DMS 273 treated with DMSO at 0.1 percent for 48 hours (cell line): ENCODE measurements at places on chromosomes 2 and 18.
A peak's percentile ranks its signal among the peaks of the same experiment; 100 is the strongest.

GRCh38 chr2:105712166-105712915, 32.4 kb upstream of the NCK2 start:
- no peak for DNase-seq

DNA sequence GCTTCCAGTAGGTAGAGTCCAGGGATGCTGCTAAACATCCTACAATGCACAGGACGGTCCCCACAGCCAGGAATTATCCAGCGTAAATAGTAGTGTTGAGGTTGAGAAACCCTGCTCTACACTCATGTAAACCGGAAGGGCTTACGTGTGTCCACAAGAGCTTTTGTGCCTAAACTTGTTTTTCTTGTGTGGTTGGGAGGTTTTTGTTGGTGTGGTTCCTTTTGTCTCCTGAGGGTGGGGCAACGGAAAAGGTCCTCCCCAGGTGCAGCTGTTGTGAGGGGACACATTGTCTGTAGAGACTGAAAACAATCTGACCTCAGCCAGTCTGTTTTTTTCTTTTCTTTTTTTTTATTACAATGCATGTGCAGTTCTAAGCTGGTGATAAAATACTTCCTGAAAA, 72.7 kb upstream of the MGAT5 start:
- no peak for DNase-seq

GRCh38 chr2:198753101-198753500, 704.6 kb downstream of the SATB2 start:
- no peak for DNase-seq

- DNase-seq, result no peak
Observed at GRCh38 chr2:210540900-210541289, 15.5 kb upstream of the CPS1 start.

DNA sequence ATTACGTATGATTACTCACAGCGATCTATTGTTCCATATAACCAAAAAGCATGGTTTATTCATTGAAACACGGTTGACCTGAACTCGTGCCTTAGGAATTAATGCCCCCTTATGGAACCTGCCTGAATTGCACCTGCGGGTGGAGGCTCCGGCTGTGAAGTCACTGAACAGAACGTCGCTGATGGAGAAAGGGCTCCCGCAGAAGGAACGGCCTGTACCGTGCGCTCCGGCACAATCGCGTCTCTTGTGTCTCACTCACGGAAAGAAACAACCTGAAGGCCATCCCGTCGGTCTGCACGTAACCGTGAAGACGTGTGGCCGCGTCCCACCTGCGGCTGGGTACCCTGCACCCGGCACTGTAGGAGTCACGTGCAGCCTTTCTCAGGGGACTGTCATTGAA, 133.1 kb downstream of the NFATC1 start:
- DNase-seq, result peak; percentile 29

DNA sequence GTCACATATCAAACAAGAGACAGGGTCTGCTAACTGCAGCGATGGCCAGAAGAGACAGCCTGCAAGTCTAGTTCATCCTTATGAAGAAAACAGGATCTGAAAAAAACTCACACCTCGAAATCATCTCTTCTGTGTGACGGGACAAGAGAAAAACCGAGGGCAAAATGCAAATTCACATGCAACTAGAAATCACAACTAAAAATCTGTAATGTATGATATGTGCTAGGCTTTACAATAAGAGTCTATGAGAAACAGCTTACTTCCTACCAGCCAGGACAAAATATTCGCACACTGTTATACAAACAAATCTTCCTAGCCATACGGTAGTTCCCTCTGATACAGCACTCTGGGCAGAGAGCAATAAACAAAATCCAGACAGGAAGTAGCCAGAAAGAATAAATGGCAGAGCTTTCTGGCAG, 48.8 kb downstream of the ANKRD44 start:
- DNase-seq, result no peak

- no peak for DNase-seq
Observed at GRCh38 chr2:240511351-240512108, 46.3 kb downstream of the ANKMY1 start.

DNA sequence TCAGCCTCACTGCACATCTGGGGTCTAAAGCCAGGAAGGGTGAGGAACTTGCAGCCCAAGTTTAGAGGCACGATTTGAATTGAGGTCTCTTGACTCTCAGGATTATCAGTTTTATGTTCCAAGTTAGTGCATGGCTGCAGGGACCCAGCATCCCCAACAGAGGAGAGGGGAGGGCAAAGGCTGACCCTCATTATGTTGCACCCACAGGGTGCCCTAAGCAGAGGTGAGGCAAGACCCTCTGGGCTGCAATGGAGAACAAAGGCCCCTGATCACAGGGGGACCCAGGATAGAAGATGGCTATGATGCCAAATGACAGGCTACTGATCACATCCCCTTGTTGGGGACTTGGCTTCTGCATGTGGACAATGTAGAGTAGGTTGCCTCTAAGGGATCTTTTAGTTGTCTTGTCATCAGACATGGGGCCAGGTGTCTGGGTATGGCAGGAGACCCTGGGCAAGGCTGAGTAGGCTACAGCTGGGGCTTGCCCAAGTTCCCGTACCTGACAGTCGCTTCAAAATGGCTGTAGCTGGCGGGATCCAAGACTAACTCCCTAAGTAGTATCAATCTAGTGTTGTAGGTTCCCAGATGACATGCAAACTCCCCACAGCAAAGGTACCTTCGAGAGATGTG, 4.5 kb upstream of the GDF7 start:
- no peak for DNase-seq

DNA sequence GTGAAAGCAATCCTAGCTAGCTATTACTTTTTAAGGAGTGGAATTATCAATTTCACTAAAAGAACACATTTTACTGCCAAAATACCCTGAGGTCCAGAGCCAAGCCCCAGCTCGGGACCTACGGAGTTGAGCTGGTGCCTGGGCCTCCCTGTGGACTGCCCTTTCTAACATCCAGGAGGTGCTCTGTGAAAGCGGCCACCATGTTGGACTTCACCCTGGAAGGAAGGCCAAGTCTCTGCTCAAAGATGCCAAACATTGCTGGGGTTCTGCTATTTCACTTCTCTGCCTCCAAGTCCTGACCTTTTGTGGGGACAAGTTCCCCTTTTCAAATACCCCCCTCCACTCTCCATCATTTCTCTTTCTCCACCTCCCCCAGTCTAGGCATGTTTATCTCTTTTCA, 498.7 kb upstream of the RAB6C start:
- no peak for DNase-seq

- no peak for DNase-seq
Observed at GRCh38 chr2:202771336-202771735, 100.2 kb downstream of the ICA1L start.

GRCh38 chr2:212274215-212274614, 264.4 kb downstream of the ERBB4 start:
- DNase-seq, result no peak

GRCh38 chr2:225233234-225233633, 166.3 kb upstream of the NYAP2 start:
- DNase-seq, result no peak

DNA sequence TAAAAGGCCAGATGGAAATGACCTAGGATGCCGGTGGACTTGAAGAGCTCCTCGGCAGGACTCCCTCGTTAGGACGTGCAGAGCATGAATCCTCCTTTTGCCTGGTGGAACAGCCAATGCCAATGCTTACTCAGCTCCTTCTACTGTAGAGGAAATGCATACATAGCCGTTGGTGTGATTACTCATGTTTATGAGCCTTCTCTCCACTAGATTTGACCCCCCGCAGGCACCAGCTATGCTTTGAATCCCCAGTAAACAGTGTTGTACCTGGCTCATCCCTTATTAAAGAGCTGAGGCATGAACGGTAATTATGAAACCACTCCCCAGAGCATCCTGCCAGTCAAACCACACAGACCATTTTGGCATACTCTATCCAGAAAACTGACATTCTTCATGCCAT, 172.8 kb downstream of the ANTXR1 start:
- no peak for DNase-seq

GRCh38 chr2:191891656-191892055, 44.8 kb upstream of the CAVIN2 start:
- no peak for DNase-seq

DNA sequence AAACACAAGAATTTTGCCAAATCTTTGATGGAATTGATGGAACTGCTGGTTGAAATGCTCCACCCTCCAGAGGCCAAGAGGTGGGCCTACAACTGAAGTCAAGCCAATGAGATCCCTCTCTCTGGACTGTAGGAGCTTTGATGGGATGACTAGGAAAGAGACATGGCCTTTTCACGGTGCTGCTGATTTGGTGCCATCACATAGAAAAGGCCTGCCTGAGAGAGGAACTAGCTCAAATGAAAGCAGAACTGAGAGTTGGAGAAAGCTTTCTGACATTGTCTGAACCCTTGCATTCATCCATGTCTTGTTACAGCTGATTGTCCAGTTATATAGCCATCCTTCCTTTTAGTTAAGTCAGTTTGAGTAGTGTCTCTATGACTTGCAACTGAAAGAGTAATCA, 283.8 kb upstream of the LYPD1 start:
- DNase-seq, result no peak

DNA sequence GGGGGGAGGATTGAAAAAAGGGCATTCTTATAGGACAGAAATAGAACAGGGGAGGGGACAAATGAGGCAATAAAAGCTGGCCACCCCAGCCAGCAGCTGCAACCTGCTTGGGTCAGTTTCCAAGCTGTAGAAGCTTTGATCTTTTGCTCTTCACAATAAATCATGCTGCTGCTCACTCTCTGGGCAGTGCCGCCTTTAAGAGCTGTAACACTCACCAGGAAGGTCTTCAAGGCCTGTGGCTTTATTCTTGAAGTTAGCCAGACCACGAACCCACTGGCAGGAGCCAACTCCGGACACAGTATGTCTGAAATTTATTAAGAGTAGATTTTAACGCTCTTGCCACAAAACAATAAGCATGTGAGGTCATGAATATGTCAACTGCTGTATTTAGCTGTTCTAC, 649.9 kb upstream of the RAB6C start:
- no peak for DNase-seq
